EH (cell line): ENCODE measurements at places on chromosomes 5 and 9.

DNA sequence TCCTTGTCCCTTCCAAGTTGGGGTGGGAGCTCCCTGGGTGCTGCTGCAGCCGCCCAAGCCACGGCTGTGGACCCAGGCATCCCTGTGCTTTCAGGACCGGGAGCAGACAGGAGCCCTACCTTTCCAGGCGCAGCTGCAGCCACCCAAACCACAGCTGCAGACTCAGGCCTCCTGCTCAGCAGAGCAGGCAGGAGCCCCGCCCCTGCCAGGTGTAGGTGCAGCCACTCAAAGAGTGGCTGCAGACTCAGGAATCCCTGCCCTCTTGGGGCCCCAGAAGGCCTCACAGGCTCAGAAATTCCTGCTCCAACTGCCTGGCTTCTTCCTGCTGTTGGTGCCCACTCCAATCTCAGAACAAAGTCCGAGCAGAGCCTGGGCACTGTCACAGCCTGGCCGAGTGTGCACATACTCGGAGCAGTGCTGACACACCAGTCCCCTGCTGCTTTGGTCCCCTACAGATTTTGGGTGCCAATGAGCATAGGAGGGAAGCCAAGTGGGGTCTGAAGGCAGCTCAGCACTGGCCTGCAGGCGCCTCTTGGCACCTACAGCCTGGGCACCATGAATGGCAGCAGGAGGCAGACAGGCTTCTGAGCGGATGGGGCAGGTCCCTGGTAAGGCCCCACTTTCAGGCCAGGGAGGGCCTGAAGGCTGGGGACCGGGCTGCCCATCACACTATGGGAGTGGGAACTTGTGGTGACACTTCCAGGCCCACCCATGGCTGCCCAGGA is 6.0 kb upstream of the TESK1 start:
- no peak for DNase-seq

GRCh38 chr5:106860398-106861044 is 810.2 kb downstream of the EFNA5 start:
- no peak for DNase-seq

- DNase-seq: no peak
These were observed 34.3 kb downstream of the DNAH5 start for GRCh38 chr5:13910201-13910600.

DNA sequence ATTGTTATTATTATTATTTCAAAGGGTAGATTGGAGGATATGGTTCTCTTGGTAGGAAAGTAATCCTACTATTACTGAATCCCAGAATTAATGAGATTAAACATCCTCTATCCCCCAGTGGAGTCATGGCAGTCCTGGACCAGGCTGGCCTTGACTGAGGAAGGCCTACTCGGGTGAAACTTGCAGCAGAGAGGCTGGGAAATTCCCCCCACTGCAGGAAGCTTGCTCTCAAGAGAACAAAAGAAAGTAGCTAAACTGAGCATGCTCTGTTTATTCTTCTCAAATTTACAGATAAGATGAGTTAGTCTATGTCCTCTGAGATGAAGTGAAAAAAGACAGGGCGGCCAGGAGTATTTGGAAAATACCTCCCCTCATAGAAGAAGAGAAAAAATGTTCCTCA is 233.9 kb upstream of the RPS23 start:
- no peak for DNase-seq

DNA sequence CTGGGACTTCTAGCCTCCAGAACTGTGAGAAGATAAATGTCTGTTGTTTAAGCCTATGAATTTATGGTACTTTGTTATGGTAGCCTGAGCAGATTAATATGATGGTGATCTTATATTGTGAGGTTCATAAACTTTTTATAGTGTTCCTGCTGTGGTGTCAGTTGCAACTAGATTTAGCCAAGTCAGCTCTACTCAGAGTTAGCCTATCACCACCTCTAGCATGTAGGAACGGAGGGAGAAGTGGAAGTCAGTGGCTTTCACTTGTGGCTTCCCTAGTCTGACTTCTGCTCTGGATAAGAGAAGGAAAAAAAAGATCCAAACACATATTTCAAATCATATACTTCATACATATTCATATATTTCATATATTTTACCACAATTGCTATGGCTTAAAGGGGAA is 6.6 kb downstream of the POC5 start:
- no peak for DNase-seq

GRCh38 chr9:92657296-92658094 is 12.4 kb downstream of the IPPK start:
- no peak for DNase-seq

- DNase-seq: no peak
These were observed 814.2 kb upstream of the GRAMD2B start for GRCh38 chr5:125609011-125609410.

DNA sequence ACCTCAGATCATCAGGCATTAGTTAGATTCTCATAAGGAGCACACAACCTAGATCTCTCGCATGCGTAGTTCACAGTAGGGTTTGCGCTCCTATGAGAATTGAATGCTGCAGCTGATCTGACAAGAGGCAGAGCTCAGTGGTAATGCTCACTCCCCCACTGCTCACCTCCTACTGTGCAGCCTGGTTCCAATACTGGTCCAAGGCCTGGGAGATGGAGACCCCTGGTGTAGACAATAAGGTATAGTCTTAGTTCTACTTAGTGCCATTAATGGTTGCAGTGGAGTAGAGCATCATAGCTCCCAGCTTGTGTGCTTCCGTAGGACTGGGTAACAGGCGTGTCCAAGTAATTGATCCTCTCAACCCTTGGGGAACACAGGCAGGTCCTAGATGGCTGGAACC is 70.4 kb upstream of the ANKRD55 start:
- no peak for DNase-seq

DNA sequence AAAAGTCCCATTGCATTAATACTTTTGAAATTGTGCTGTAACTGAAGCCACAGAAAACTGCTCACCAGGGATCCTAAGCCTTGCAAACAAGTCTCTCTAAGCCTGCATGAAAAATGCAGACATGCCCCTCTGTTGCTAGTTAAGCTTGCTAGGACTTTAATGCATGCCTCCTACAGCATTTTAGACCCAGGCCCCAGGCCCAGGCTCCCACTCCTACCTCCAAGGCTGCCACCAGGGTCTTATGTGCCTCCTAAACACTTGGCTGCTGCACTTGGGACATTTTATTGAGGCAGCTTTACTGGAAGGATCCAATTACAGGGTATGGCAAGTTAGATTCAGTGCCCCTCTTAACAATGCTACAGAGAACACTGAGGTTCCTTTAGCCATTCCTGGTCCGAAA is 467.3 kb upstream of the CLINT1 start:
- DNase-seq: no peak

- no peak for DNase-seq
These were observed 68.1 kb downstream of the ARHGEF28 start for GRCh38 chr5:73694089-73694488.

DNA sequence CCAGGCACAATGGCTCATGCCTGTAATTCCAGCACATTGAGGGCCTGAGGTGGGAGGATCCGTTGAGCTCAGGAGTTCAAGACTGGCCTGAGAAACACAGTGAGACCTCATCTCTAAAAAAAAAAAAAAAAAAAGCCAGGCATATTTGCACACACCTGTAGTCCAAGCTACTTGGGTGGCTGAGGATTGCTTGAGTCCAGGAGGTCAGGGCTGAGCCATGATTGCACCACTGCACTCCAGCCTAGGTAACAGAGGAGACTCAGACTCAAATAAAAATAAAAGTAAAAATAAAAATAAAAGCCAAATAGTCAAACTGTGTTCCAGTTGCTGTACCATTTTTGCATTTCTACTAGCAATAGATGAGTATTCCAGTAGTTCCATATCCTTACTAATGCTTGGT is 616.0 kb downstream of the KIF4B start:
- DNase-seq: no peak

GRCh38 chr5:33594006-33594405 is 153.2 kb downstream of the TARS1 start:
- DNase-seq: no peak

GRCh38 chr5:169097374-169098326 is 203.3 kb downstream of the SLIT3 start:
- DNase-seq: peak; percentile 41

GRCh38 chr9:85895685-85896084 is 45.3 kb upstream of the NAA35 start:
- DNase-seq: no peak

DNA sequence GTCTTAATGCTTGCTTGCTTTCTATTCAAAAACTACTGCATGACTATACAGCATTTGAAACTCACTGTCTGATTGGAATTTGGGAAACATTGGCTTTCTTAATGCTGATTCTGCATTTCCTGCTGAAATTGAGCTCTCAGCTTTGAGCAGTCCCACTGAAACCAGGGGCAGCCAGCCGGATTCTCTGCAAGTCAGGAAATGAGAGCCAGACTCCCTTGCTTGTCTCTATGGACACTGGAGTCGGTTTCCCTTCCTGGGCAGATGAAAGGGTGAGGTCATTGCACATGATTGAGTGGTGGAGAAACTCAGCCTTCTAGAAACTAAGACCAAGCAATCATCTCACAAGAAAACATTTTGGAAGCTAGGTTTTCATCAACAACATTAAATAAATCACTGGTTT is 119.7 kb upstream of the SPATA31C2 start:
- peak; percentile 78 for DNase-seq

DNA sequence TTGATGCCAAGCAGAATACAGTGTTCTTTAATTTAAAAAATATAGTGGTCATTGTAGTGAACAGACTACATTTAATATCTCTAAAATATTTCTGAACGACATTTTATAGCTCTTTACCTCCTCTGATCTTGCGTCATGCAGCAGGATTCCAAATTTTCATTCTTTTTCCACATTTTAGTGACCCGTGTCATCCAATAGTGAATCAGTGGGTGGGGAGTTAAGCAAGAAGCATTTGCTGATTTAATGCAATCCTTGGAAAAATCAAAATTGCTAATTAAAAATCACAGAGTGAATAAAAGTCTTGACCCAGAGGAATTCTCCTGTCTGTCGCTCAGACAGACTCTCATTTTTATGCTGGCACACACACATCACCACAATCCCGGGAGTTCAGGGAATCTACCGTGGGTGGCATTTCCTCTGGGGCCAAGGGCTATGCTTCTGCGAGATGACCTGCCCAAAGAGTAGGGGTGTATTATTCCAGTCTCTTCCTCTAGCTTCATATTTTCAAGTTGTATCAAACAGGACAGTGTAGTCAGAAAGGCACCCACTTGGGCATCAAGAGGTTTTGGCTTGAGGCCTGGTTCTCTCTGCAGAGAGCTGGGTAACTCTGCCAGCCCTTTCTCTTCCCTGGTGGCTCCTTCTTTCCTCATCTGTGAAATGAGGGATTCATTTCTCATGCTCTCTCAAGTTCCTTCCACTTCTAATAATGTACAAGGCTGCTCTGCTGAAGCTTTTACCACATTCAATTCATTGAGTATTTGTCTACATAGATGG is 24.8 kb upstream of the OTP start:
- DNase-seq: peak; percentile 25

DNA sequence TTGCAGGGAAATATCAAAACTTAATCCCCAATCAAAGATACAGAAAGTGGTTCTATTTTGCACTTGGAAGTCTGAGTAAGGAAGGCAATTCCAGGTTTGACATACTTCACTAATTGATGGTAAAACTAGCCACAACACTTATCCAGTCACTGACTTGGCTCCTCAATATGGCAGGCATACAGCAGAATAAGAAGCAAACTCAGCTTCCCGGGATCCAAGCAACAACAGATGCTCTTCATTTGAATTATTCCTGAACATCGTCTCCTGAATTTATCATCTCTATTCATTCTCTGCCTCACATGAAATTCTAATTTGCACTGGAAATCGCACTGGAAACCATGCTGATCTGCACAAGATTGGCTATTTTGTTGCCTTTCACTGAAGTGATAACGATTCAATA is 629.6 kb downstream of the PRELID2 start:
- peak; percentile 5 for DNase-seq

- peak; percentile 44 for DNase-seq
These were observed 76.4 kb downstream of the NDFIP1 start for GRCh38 chr5:142184988-142185387.

- DNase-seq: peak; percentile 84
These were observed 95.8 kb upstream of the DAP start for GRCh38 chr5:10856683-10857337.

GRCh38 chr5:55154873-55155272 is 5.1 kb upstream of the GPX8 start:
- peak; percentile 83 for DNase-seq

DNA sequence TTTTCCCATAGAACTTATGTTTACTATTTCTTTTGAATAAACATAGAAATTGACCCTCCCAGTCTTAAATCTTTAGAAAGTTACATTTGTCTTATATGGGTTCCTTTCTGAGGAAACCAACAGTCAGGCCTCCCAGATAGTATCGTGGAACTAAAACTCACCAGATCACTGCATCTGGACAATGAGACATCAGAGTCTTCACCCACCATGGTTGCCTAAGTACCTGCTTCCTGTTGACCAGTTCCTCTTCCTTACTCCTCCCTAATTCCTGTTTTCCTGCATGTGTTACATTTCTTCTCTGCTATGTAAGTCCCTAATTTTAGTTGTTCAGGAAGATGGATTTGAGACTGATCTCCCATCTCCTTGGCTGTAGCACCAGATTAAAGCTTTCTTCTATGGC is 462.2 kb downstream of the DIRAS2 start:
- DNase-seq: no peak

GRCh38 chr5:61931236-61931635 is 374.8 kb upstream of the KIF2A start:
- no peak for DNase-seq

GRCh38 chr9:125639057-125639456 is 68.0 kb downstream of the MAPKAP1 start:
- DNase-seq: no peak

DNA sequence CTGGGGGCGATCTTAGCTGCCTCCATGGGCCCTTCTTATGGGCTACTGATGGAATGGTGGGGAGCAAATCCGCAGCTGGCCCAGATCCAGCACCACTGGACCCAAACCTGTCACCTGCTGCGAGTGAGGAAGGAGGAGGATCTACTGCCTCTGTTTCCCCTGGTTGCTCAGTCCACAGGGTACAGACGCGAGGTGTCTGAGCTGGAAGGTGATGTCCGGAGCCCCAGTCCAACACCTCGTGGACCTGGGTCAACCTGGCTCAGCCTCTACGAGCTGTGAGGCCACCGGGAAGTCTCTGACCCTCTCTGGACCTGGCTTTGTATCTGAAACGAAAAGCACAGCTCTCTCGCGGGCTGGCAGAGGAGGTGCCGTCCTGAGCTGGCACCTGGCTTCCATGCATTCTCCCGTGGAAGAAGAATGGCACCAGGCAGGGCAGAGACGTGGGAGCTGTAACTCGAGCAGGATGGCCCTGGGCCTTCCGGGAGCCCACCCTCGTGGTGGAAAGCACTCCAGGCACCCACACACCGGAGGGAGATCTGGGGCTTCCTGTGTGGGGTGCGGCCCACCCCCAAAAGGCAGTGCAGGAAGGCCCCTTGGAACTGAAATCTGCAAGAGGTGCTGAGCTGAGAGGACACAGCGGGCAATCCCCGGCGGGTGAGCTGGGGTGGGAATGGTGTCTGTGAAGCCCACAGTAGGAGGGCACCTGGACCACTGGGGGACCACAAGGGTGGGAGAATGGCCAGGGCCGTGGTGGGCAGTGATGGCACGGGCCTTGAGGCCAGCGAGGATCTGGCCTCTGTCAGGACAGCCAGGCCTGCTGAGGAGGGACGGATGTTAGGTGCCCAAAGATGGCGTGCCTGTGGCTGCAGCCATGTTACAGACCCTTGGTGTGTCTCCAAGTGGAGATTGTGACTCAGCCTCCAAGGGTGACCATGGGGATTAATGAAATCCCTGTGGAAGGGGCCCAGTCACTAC is 133.4 kb downstream of the OLFM1 start:
- no peak for DNase-seq

GRCh38 chr9:97412626-97413385 is 910 bp downstream of the TDRD7 start:
- DNase-seq: no peak

GRCh38 chr5:171387970-171388815 is 544 bp downstream of the NPM1 start:
- DNase-seq: peak; percentile 82

GRCh38 chr5:129672006-129672405 is 75.9 kb upstream of the MINAR2 start:
- DNase-seq: no peak
